ENCODE measurements at places on chromosomes 4 and X.

GRCh38 chrX:36961590-36961989 is 46.6 kb upstream of the FAM47C start:
- H3K4me3 ChIP-seq, result no peak overlapping the region
- H3K27ac ChIP-seq, result no peak overlapping the region
- H3K27me3 ChIP-seq, result peaks cover 3% of the 10 kb centered on the region
- H3K36me3 ChIP-seq, result no peaks in the 10 kb centered on the region
- no peaks in the 10 kb centered on the region for H3K4me1 ChIP-seq

DNA sequence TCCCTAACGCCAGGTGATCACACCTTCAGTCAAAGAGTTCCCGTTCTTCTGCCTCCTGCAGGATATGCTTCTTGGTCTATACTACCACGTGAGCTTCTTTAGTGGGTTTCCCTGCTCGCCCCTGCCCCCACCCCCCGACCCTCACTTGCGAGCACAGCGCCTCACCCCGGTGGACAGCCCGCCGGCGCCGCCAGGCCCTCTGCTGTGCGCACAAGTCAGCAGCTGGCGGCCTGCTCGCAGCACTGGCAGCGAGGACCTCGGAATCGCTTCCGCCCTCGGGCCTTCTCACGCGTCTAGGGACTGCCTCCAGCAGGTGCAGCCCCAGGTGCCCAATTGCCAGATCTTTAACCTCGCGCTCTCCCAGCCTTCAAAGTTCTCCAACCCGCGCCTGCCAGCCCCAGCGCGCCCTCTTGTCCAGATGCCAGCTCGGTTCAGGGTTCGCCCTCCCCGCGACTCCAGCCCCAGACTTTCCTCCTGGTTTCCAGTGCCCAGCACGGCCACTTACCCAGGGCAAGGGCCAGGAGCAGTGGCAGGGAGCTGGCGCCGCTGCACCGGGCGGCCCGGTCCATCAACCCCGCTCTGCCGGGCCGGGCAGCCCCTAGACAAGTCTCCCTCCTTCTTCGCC is 454 bp downstream of the BTC start:
- DNase-seq, result peak; percentile 65
- peaks cover 13% of the 10 kb centered on the region for H3K27me3 ChIP-seq
- no peaks in the 10 kb centered on the region for H3K36me3 ChIP-seq
- no peaks in the 10 kb centered on the region for H3K4me1 ChIP-seq
- H3K27ac ChIP-seq, result no peak overlapping the region

DNA sequence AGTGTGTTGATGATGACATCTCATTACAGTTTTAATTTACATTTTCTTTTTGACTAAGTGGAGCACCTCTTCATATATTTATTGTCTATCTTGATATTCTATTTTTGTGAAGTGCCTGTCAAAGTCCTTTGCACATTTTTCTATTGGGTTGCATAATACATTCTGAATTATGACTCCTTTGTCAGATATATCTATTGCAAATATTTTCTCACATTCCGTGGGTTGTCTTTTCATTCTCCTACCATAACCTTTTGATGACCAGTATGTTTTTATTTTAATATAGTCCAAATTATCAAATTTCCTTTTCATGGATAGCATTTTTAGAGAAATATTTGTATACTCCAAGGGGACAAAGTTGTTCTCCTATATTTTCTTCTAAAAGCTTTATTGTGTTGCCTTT is 126.4 kb downstream of the PJA1 start:
- no peak overlapping the region for H3K4me3 ChIP-seq
- no peak for DNase-seq
- H3K36me3 ChIP-seq, result no peaks in the 10 kb centered on the region
- no peak overlapping the region for H3K27ac ChIP-seq
- no peaks in the 10 kb centered on the region for H3K4me1 ChIP-seq

DNA sequence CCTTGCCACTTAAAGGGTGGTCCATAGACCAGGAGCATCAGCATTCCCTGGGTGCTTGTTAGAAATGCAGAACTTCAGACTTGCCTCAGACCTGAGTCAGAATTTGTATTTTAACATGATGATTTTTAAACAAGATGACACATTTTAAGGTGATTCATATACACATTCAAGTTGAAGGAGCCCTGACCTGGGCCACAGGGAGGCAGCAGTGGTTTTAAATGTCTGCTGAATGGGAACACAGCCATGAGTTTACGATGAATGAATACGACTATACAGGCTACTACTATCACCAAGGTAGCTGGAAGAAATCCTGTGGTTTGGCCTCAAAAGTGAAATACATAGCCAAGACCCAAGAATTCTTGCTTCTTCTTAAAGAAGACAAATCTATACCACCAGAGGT is 2.9 kb downstream of the HDAC8 start:
- no peak overlapping the region for H3K4me3 ChIP-seq
- DNase-seq, result no peak
- peaks cover under 1% of the 10 kb centered on the region for H3K27me3 ChIP-seq
- H3K4me1 ChIP-seq, result peaks cover 3% of the 10 kb centered on the region
- H3K27ac ChIP-seq, result no peak overlapping the region

DNA sequence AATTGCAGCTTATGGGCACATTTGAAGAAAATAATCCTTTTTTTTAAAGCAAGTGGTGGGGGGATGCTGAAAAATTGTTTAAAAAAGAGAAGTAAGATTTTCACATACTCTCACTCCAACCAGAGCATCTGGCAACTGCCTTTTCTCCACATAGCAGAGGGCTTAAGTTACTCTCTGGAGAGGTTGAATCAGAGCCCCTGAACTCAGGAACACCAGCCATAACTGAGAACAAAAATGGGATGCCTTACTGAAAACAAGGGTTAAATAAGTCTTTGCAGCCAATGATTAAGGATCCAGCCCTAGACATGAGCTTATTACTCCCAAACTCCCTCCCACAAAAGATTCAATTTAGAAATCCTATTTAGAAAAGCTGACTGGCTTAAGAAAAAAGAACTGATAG is 27.5 kb downstream of the CASK start:
- DNase-seq, result no peak
- H3K27me3 ChIP-seq, result no peaks in the 10 kb centered on the region
- H3K4me1 ChIP-seq, result no peaks in the 10 kb centered on the region
- no peak overlapping the region for H3K4me3 ChIP-seq

DNA sequence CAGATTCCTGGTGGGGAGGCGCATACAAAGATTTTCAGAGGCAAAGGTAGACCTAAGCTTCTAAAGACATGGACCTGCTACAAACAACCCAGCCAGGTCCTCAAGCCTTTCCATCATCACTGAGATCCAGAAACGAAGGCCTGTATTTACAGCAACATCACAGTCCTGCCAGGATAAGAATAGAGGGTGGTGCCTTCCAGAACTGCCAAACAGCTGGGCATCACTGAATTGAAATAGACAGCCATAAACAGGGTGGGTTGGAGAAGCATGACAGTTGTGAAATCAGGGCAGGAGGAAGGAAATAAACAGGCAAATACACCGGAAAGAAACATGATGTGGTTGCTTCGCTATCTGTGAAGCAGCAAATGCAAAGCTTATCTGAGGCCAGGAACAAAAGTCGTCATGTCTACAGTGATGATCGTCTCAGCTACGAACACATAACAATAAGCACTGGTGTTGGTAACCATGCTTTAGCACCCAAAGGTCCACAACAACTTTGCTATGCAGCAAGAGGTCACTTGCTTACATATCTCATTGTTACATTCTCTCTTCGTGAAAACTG is 6.7 kb upstream of the TMEM154 start:
- DNase-seq, result no peak
- no peaks in the 10 kb centered on the region for H3K36me3 ChIP-seq
- peaks cover 9% of the 10 kb centered on the region for H3K27me3 ChIP-seq
- H3K4me1 ChIP-seq, result peaks cover 3% of the 10 kb centered on the region

DNA sequence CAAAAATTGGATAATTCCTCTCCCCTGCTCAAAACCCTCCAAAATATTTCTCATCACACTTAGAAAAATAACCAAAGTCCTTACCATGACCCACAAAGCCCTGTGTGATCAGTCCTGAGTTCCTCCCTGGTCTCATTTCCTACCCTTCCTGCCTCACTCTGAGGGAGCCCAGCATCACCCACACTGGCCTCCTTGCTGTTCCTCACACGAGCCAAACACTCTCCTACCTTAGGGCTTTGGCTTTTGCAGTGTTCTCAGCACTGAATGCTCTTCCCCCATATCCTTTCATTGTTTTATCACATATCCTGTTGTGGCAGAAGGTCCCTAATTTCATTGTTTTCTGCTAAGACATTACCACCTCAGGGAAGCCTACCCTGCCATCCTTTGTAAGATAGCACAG is 12.2 kb downstream of the MGAT4D start:
- H3K4me3 ChIP-seq, result peak overlapping the region; percentile 68
- H3K36me3 ChIP-seq, result no peaks in the 10 kb centered on the region
- H3K4me1 ChIP-seq, result peaks cover 19% of the 10 kb centered on the region
- H3K27ac ChIP-seq, result peak overlapping the region; percentile 97
- DNase-seq, result peak; percentile 51

DNA sequence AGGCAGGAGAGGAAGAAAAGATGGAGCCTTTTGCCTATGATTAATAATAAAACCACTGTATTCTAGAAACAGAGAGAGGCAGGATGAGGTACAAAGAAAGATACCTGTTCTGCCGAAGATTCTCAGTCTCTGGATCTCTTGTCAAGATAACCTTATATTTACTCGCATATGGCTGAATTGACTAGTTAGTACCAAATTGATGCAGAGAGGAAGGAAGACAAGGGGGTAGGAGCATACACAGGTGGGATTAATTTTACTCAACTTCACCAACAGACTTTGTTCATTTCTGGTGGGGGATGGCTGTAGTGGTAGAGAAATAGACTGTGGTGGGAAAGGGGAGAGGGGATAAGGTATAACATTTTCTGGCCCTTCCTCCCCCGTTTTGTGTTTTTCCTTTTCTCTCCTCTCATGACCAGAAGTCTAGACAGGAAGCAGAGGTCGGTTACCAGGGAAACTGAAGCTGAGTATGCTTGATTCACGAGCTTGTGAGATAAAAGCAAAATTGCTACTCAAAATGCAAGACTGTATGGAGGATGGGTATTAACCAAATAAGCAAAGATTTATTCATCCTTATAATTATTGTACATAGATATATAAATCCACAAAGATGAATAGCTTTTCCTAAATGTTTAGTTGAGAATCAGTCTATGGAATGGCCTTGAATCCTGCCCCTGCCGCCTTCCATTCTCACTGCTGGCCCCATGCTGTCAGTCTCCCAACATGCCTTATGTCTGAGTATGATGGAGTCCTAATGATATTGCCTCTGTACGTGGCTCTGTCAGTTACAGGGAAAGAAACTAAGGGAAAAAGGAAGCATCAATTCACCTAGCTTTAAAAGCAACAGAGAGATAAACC is 17.8 kb upstream of the PAGE2B start:
- no peak for DNase-seq
- peaks cover 16% of the 10 kb centered on the region for H3K4me1 ChIP-seq
- H3K4me3 ChIP-seq, result no peak overlapping the region
- no peaks in the 10 kb centered on the region for H3K36me3 ChIP-seq
- H3K27me3 ChIP-seq, result no peaks in the 10 kb centered on the region

DNA sequence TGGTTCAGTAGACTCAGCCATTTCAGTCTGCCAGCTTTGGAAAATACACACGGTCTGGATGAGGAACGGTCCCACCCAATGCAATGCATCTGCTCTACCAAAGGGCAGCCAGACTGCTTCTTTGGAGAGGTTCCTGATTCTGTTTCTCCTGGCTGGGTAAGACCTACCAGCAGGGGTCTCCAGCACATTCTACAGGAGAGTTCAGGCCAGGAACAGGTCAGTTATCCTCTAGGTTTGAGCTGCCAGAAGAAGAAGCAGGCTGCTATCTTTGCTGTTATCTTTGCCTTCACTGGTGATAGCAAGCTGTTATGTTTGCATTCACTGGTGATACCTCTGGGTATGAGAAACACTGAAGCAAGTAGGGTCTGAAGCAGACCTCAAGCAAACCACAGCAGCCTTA is 45.5 kb upstream of the PBDC1 start:
- peaks cover 1% of the 10 kb centered on the region for H3K27me3 ChIP-seq
- H3K36me3 ChIP-seq, result no peaks in the 10 kb centered on the region
- no peak overlapping the region for H3K4me3 ChIP-seq
- no peak overlapping the region for H3K27ac ChIP-seq

- peaks cover 2% of the 10 kb centered on the region for H3K27me3 ChIP-seq
- H3K27ac ChIP-seq, result no peak overlapping the region
- DNase-seq, result no peak
- H3K36me3 ChIP-seq, result no peaks in the 10 kb centered on the region
- no peaks in the 10 kb centered on the region for H3K4me1 ChIP-seq
These were observed 359.2 kb downstream of the FBXW7 start for GRCh38 chr4:152176627-152177214.

DNA sequence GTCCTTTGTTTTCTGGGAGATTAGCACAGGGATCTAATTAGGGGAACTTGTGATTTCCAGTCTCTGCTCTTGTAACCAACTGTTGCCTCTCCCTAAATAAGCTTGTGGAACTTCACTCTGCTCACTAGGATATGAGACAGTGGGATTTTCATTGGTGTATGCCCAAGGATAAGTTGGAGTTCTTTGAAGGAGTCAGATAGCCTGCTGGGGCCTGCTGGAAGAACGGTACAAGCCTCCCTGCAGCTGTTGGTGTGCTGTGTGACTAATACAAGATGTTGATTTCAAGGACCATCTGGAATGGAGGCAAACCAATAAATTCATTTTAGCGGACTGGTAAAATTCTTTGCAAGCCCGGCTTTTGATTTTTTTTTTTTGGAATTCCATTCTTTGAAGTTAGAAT is 167.0 kb downstream of the AASDH start:
- H3K36me3 ChIP-seq, result no peaks in the 10 kb centered on the region
- H3K4me3 ChIP-seq, result no peak overlapping the region
- H3K27me3 ChIP-seq, result peaks cover 2% of the 10 kb centered on the region
- no peak overlapping the region for H3K27ac ChIP-seq
- DNase-seq, result no peak

DNA sequence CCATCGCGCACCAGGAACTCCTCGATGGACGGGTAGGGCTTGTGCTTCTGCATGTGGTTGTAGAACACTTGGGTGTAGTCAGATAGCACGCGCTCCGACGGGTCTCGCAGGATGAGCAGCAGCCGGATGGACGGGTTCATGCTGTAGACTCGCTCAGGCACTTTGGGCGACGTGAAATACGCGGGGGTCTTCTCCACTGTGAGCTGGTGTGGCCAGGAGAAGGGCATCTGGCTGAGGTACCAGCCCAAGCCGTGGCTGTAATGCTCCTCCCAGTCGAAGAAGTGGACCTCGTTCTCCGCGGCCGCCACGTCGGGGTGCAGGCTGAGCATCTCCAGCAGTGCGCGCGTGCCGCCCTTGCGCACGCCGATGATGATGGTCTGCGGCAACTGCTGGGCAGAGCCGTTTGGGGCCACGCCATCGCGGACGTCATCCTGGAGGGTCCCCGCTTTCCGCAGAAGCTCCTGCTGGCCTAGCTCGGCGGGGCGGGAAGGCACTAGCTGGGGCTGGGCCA is 29.2 kb downstream of the HS3ST1 start:
- no peak overlapping the region for H3K27ac ChIP-seq
- no peak for DNase-seq
- no peak overlapping the region for H3K4me3 ChIP-seq
- H3K36me3 ChIP-seq, result no peaks in the 10 kb centered on the region

- H3K4me1 ChIP-seq, result peaks cover 2% of the 10 kb centered on the region
- no peaks in the 10 kb centered on the region for H3K36me3 ChIP-seq
- no peak overlapping the region for H3K27ac ChIP-seq
- no peaks in the 10 kb centered on the region for H3K27me3 ChIP-seq
- no peak overlapping the region for H3K4me3 ChIP-seq
- DNase-seq, result no peak
These were observed 14.7 kb upstream of the GRIA3 start for GRCh38 chrX:123169247-123169901.

- no peaks in the 10 kb centered on the region for H3K4me1 ChIP-seq
- no peaks in the 10 kb centered on the region for H3K27me3 ChIP-seq
- H3K27ac ChIP-seq, result no peak overlapping the region
- no peak overlapping the region for H3K4me3 ChIP-seq
- H3K36me3 ChIP-seq, result no peaks in the 10 kb centered on the region
- DNase-seq, result no peak
These were observed 1565.1 kb downstream of the ARAP2 start for GRCh38 chr4:34679228-34679627.
